T-helper 2 cell treated with Interferon-gamma antibody and Interleukin-4, amounts not matched to agents 5 μg/mL and 100 μg/mL, for 36 hours (primary cell): ENCODE measurements at places on chromosomes 13 and 19.

- H3K4me1 ChIP-seq, result no peaks in the 10 kb centered on the region
- H3K4me3 ChIP-seq, result no peak overlapping the region
- no peaks in the 10 kb centered on the region for H3K27me3 ChIP-seq
- no peak overlapping the region for H3K27ac ChIP-seq
These were observed 15.0 kb downstream of the UPF3A start for GRCh38 chr13:114296448-114296847.

GRCh38 chr13:50357586-50358118 is 342.4 kb downstream of the KCNRG start:
- no peak overlapping the region for H3K4me3 ChIP-seq
- H3K27me3 ChIP-seq, result peaks cover 62% of the 10 kb centered on the region
- no peak for DNase-seq
- peaks cover 24% of the 10 kb centered on the region for H3K4me1 ChIP-seq

- no peak for DNase-seq
- no peaks in the 10 kb centered on the region for H3K36me3 ChIP-seq
- peaks cover 2% of the 10 kb centered on the region for H3K27me3 ChIP-seq
- H3K4me1 ChIP-seq, result peaks cover 10% of the 10 kb centered on the region
- H3K27ac ChIP-seq, result no peak overlapping the region
- no peak overlapping the region for H3K4me3 ChIP-seq
These were observed 20.4 kb upstream of the IFT88 start for GRCh38 chr13:20546556-20546955.

- no peak overlapping the region for H3K27ac ChIP-seq
- no peaks in the 10 kb centered on the region for H3K36me3 ChIP-seq
- no peak for DNase-seq
- no peak overlapping the region for H3K4me3 ChIP-seq
These were observed 78.0 kb downstream of the RAB20 start for GRCh38 chr13:110483386-110483968.

DNA sequence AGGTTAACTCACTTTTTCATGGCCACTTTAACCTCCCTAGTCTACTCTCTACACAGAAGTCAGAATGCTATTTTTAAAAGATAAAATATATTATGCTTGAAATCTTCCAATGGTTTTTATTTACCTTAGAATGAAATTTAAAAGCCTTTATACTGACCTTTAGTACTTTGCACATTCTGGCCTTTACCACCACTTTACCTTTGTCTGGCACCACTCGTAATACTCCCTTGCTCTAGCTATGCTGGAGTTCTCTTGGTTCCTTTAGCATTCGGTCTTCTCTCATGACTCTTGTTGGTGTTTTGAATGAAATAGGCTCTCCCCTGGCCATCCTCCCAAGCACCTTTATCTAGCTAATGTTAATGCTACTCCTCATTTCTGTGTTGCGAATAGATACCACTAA is 310.8 kb downstream of the GPC5 start:
- H3K4me3 ChIP-seq, result no peak overlapping the region
- no peaks in the 10 kb centered on the region for H3K27me3 ChIP-seq
- no peaks in the 10 kb centered on the region for H3K36me3 ChIP-seq
- no peak overlapping the region for H3K27ac ChIP-seq
- H3K4me1 ChIP-seq, result no peaks in the 10 kb centered on the region

DNA sequence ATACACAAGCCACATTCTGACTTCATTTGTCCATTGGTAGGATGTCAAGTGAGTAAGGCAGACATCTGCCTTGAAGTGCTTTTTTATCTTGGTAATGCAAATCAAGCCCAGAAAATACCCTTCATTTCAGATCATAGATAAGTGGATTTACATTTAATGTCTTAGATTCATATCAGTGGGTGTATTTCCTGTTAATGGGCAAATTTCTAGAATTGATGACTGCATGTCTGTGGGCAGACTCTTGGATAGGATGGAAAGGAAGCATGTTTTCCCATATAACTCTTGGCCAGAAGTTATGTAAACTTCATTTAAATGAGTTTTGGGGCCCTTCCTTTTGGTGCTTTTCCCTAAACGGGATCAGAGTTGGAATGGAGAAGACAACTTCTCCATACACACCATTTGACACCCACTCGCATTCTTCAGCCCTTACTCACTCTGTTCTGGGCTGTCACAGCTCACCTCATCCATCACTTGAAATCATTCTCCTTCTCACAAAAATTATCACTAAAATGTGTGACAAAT is 154.6 kb downstream of the FLT1 start:
- no peaks in the 10 kb centered on the region for H3K36me3 ChIP-seq
- H3K27me3 ChIP-seq, result peaks cover 6% of the 10 kb centered on the region
- H3K27ac ChIP-seq, result no peak overlapping the region
- no peak for DNase-seq
- no peak overlapping the region for H3K4me3 ChIP-seq

GRCh38 chr13:39201180-39201579 is 162.9 kb downstream of the NHLRC3 start:
- DNase-seq, result no peak
- H3K36me3 ChIP-seq, result no peaks in the 10 kb centered on the region
- H3K27ac ChIP-seq, result no peak overlapping the region
- H3K4me3 ChIP-seq, result no peak overlapping the region
- peaks cover 8% of the 10 kb centered on the region for H3K4me1 ChIP-seq
- peaks cover 3% of the 10 kb centered on the region for H3K27me3 ChIP-seq
